Fibroblast of villous mesenchyme (primary cell): ENCODE measurements at places on chromosomes 7 and 10. TPM values are rescaled to one million over a fixed set of nuclear protein-coding genes. Genes with fewer than 3 reads are reported as not detected.

DNA sequence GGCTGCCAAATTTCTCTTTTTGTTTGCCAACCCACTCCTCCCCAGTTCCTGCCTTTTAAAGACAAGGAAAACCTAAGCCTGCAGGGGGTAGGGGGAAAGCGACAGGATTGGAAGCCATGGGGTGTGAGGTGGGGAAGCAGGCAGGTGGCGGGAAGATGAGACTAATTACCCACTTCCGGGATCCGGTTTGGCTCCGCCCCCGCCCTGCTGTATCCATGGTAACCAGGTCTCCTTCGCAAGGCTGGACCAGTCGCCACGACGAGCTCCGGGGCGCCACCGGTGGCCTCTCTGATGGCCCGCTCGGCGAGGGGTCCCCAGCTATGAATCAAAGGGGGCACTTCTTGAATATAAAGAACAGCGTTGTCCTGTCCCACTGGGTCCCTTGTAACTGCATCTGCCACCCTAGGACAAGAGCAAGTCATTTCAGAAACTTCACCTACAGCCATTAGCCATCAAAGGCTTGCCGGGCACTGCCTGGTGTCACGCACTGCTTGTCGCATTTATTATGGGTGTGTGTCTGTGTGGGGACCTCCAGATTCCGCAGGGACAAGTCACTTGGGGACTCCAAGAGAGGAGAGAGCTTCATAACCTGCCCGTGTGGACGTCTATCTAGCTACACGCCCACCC lies 55.4 kb upstream of the LMTK2 start:
- DNase-seq = no peak

GRCh38 chr7:130947792-130948580 lies 214.0 kb upstream of the KLF14 start:
- no peak for DNase-seq

GRCh38 chr10:22681783-22682183 lies 32.6 kb downstream of the PIP4K2A start:
- peak; percentile 57 for DNase-seq

GRCh38 chr10:71074176-71074755 lies 138.1 kb upstream of the UNC5B start:
- DNase-seq = no peak

- no peak for DNase-seq
These were observed 27.8 kb downstream of the TMEM236 start for GRCh38 chr10:17779784-17780183.

Gene PAXIP1
- total RNA-seq = 9.3 and 10.4 TPM in 2 replicates

Gene PNLIPRP2
- not detected in 2 replicates for total RNA-seq

Gene SRGN
- total RNA-seq = 112 and 221 TPM in 2 replicates

DNA sequence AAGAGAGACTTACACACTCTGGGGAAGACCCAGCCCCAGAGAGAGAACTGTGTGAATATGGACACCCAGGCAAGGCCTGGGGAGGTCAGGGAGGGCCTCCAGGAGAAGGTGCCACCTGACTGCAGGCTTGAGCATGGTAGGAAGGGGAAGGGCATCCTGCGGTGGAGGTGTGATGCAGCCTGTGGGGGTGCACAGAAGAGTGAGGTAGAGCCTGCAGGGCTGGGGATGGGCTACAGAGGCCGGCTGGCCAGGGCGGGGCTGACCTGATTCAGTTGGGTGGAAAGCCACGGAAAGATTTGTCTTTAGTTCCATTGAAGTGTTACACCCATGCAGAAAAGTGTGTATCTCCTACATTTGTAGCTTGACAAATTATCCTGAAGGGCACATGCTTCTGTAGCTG lies 47.6 kb downstream of the ZMIZ1 start:
- no peak for DNase-seq

Gene CRYGN
- total RNA-seq = under 0.01 TPM in 1 of 2 replicates, not detected in the other

DNA sequence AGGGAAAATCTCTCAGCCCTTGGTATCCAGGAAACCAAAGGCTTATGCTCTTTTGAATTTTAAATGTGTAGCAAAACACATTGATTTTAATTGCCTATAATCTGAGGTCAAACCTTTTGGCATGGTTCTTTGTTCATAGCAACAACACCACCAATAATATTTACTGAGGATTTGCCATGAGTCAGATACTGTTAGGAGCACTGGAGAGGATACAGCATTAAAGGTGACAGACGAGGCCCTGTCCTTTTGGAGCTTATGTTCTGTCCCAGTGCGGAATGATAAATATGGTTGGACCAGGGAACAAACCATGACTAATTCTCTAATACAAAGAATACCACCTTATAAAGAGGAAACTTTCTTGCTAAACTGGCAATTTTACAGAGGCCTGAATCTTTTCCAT lies 176.6 kb downstream of the CTNNA3 start:
- DNase-seq = no peak

DNA sequence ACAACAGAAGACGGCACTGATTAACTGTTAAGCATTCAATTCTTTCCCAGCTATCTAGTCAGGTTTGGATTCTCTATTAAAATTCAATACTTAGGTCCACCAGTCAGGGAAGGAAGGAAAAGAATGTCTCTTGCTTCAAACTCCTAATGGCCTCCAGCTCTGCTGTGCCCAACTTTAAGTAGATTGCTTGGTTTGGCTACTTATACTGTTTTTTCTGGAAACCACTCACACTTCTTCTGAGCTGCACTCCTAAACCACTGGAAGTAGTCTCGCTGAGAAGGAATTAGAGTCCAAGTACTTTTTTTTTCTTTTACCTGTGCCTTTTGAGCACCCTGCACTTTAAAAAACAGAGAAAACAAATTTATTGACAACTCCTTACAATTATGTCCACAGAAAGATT lies 26.7 kb upstream of the COL1A2 start:
- DNase-seq = no peak

GRCh38 chr7:38195804-38196595 lies 18.0 kb downstream of the STARD3NL start:
- DNase-seq = no peak

- DNase-seq = no peak
These were observed 4.5 kb upstream of the AIFM2 start for GRCh38 chr10:70137135-70137534.

Gene GPC2
- total RNA-seq = 0.43 and 2.9 TPM in 2 replicates

Gene TAS2R38
- total RNA-seq = not detected in 2 replicates

DNA sequence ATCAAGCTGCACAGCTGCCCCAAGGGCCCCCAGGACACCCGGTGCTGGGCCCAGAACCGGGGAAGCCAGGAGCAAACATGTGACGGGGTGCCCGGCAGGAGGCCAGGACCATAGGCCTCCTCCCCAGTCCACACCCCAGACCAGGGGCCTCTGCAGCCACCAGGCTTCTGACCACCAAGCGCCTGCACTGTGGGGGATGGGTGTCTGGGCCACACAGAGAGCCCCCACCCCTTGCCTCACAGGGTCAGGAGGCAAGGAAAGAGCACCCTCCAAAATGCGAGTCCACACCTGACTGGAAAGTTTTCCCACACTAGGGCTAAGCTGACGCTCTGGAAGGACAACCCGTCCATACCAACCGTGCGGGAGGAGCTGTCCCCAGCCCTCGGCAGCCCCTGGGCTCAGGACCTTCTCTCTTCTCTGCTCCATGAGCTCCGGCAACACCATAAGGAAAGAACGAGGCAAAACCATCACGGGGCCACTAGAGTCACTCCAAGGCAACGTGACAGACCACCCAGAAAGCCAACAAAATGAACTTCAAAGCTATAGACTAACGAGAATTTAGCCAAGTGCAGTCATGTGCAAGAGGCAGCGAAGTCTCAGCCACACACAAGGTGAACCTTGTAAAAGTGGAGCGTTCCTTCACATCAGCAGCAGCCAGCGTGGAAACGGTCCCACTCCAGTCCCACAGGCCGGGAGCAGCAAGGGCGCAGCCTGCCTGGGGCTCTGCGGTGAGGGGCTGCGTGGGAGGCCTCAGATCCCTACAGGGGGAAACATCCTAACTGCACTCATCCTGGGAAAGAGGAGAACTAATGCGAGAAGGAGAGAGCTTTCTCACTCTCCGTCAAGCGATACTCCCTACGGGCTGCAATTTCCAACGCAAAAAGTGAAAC lies 5.1 kb downstream of the STK32C start:
- no peak for DNase-seq

GRCh38 chr7:57653262-57653830 lies 203.4 kb downstream of the ZNF716 start:
- DNase-seq = no peak

DNA sequence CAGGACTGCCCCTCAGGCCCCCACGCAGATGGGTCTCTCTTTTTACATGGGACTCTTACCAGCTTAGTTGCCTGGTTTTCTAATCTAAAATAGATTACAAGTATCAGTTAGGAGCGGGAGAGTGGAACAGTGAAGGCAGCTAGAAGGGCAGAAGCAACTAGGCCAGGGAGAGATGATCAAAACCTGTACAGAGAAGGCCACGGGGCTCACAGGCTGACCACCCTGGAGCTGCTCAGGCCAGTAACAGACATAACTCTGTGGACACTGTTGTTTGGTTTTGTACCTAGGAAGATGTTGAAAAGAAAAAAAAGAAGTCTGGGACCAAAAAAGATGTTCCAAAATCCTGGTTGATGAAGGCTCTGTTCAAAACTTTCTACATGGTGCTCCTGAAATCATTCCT lies 16.5 kb downstream of the ABCC2 start:
- DNase-seq = no peak

DNA sequence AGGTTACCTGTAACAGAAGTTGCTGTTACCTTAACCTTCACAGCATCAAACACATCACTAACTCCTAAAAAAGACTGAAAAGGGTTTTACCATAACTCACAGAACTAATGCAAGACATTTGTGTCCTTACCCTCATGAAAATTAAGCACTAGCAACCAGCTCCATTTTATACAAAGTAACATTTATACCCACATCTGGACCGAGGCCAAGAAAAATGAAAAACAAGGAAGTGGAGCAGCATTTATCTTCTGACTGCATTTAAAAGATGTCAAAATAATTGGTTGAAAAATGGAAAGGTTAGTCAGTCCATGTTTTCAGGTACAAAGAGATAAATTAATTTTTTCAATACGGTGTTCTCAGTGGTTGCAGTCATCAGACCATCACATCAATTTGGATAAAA lies 3.1 kb upstream of the RBP4 start:
- DNase-seq = no peak

DNA sequence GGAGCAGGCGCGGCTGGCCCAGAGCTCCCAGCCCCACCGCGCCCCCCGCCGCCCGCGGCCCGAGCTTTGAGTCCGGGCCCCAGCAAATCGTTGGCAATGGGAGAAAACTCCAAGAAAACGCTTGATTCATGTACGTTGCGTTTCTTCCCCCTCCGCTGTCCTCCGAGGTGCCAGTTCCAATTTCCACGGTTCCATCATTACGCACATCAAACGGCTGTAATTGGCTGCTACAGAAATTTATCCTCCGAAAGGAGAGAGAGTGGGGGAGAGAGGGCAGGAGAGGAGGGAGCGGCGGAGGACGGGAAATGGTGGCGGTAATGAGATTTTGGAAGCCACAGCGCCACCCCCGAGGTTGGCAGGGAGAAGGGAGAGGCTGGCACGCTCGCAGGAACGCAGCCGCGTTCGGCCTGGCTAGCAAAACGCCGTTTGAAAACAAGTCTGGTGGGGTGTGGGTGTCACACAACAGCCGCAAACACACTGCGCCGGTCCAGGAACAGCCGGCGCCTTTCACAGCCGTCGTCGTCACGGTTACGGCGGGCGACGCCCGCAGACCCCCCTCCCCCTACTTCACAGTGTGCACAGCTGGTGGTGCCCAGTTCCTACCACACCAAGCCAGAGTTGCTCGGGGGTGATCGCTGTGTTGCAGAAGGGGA lies 57.5 kb downstream of the UNCX start:
- DNase-seq = peak; percentile 3

DNA sequence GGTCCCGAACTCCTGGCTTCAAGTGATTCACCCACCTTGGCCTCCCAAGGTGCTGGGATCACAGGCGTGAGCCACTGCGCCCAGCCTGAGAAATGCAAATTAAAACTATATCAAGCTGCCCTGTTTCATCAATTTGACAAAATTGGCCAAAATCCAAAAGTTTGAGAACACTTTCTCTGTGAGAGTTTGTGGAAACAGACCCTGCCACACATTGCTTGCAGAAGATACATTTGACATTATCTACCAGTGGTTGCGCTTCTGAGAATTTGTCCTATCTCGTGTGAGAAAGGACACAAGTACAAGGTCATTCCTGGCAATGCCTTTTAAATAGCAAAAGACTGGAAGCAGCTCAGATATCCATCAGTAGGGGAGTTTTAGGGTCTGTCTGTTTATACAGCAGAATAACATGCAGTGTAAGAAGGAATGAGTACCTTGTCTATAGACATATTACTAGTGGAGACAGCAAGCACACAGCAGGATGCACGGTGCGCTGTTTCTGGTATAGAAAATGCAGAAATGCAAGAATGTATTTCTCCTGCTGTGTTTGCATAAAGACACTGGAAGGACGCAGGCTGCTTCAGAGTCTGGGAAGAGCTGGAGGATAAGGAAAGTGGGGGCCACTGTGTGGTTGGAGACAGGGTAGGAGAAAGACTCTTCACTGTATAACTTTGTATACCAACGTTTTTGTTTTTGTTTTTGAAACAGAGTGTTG lies 4.3 kb downstream of the LHPP start:
- no peak for DNase-seq

DNA sequence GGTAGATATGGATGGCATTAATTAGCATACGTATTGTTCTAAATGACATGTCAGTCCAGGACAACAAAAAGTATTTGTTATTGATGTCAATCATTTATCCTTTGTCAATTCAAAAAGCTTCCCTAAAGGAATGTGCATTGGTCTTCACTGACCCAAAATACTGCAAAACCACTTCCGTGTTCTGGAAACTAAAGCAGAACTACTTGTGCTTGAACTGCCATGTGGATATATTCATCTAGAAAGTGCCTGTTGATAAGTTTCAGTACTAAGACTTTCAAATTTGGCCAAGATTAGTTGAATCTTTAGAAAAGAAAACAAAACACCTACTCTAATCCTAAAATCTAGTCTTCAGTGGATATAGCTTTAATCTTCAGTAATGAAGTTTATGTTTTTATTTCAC lies 242.1 kb upstream of the PPP1R3A start:
- DNase-seq = no peak

Gene CDHR1
- total RNA-seq = under 0.01 and 0.43 TPM in 2 replicates
